ENCODE measurements at places on chromosomes 12 and 14.

- DNase-seq: no peak
Observed at GRCh38 chr12:4802841-4803240, 82.6 kb downstream of the GALNT8 start.

GRCh38 chr12:21819678-21820077 lies 45.2 kb upstream of the KCNJ8 start:
- DNase-seq: no peak

- DNase-seq: no peak
Observed at GRCh38 chr12:72304751-72305150, 32.6 kb downstream of the TRHDE start.

- no peak for DNase-seq
Observed at GRCh38 chr14:89650077-89650978, 233.3 kb upstream of the FOXN3 start.

DNA sequence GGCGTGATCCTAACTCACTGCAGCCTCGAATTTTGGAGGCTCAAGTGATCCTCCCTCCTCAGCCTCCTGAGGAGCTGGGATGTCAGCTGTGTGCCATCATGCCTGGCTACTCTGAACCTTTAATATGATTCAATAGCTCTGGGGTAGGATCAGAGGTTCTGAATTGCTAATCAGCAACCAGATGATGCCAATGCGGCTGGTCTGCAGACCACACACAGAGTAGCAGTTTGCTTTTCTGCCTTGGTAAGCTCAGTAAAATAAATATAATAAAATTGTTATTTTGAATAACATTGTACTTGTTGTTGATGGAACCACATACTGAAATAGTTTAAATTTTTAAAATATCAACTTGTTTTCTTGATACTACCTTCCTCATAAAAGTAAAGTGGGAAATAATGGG lies 86.6 kb downstream of the NTN4 start:
- DNase-seq: no peak

DNA sequence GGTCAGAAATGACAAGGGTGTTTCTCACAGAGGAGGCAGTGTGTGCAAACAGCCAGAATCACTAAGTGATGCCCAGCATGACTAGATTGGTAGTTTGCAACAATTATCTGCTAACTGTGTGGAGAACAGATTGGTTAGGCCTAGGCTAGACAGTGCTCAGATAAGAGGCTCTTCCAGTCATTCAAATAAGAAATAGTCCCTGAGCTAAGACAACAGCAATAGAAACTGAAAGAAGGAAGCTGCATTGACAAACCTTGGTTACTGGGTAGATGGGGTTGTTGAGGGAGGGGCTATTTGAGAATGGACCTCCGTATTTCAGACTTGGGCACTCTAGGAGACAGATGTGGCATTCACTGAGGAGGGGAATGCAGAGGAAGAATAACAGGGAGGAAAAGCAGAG lies 255.0 kb upstream of the NPAS3 start:
- no peak for DNase-seq

GRCh38 chr14:68282479-68283377 lies 463.1 kb downstream of the RAD51B start:
- DNase-seq: no peak

- no peak for DNase-seq
Observed at GRCh38 chr12:117684471-117684870, 284.3 kb downstream of the KSR2 start.

DNA sequence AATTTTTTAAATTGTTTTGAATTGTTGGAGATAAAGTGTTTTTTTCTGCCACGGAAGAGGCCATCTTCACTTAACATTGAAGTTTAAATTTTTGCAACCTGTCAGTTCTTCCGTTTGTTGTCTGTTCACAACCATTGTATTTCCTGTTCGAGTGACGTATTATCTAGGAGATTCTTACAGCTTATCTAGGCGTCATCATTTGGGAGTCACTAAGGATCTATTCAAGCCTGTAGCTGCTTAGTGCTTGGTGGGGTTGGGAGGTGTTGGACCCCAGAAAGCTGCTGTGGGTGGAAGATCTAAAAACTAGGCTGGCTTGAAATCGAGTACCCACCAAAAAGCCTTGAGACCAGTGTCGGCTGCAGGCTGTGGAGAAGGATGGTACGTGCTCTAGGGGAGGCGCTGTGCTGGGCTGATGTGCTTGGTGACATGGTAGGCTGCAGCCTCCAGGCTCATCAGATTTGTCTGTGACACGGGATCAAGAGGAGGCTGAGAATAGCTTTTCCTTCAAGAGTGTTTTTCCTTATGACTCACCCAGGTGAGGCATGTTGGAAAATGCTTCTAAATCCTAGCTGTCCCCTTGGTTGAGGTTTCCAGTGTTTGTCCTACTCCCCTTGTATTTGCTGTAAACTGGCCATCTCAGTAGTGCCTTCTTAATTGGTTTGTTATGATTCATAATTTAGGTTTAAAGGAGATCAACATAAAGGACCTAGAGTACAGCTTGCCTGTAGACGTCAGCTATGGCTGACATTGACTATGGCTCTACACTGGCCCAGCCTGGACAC lies 57.8 kb downstream of the ATG14 start:
- no peak for DNase-seq

- DNase-seq: peak; percentile 18
Observed at GRCh38 chr14:92473969-92474535, 39.5 kb upstream of the RIN3 start.

GRCh38 chr12:94831081-94831751 lies 172.3 kb downstream of the NDUFA12 start:
- DNase-seq: no peak

DNA sequence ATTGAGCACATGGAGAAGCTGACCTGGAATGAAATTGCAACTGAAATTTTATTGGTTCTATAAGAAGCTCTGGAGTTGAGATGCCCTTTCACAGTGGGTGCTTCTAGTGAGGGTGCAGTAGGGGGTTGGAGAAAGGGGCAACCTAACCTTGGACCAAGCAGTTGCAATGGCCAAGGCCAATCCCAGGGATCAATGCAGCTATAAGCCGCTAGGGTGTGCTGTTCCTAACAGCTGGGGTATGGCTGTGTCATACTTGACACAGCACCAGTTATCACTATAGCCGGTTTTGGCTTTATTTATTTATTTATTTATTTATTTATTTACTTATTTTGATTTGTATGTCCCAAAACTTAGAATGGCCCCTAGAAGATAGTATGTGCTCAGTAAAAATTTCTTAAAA lies 505.9 kb downstream of the FLRT2 start:
- peak; percentile 31 for DNase-seq

GRCh38 chr12:70154960-70155589 lies 88.2 kb upstream of the CNOT2 start:
- peak; percentile 14 for DNase-seq

DNA sequence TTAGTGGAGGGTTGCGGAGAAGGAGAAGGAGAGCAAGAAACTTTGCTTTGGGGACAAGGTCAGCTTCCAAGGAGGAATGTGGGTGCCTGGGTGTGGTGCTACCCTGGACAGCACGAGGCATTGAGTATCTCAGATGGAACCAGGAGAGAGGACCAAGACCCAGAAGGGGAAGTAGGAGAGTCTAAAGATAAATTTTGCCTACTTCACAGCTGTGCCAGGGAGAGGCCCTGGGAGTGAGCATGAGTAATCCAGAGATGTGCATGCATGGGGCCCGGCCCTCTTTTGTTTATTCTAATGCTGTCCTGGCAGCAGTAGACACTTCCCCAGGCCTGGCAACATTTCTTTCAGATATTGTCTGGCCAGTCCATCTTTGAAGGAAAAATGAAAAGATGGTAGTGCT lies 49.5 kb upstream of the GNPNAT1 start:
- DNase-seq: peak; percentile 63

DNA sequence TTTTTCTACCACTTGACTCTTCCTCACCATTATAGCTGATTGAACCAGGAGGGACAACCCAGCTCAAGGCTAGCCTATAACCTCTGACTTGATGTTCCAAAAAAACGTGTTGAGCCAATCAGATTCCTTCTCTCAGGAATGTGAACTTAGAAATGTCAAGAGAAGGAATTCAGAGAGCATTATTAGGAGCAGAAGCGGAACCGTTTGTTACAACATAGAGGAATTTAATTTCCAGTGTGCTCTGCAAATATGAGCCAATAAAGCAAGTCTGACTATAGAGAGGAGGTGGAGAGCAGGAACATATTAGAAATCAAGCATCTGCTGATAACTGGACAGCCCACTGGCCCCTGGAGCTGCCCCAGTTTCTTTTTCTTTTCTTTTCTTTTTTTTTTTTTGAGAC lies 15.3 kb upstream of the PELI2 start:
- DNase-seq: no peak

GRCh38 chr14:54291491-54292191 lies 105.2 kb upstream of the CDKN3 start:
- DNase-seq: no peak

DNA sequence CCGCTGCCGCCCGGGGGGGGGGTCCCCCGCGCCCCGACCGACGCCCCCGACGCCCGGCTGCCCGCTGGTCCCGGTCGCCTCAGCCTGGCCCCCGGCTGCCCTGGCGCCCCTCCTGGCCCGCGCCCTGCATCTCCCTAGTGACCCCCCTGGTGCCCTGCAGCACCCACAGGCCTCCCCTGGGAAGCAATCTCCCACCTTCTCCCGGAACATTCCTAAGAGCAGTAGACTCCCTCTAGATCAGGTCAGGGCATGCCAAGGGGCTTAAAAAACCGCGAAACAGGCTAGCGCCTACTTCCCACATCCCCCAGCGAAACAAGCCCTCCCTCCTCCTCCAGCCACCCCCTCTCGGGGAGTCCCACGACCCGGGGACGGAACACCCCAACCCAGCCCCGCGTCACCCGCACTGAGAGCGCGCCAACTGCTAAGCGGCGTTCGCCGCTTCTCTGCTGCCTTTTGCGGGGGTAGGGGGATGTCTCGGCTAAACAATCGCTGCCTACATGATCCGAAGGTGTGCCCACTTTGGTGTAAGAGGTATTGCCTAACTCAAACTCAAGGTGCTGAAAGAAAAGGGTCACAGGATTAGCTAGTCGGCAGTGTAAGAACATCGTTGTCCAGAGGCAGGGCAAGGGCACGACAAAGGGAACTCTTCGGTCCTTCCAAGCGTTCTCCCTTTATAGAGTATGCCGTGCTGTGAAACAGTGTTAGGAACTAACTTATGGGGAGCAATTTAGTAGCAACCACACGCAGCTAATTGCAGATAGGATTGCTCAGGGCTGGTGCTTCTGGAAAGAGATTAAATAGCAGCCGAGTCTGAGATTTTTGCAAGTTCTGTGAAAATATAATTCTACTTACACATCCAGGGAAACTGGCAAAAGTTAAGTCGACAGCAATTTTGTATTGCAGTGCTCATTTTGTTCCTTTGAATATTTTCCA lies 619 bp upstream of the NTN4 start:
- peak; percentile 62 for DNase-seq

GRCh38 chr12:103947871-103948555 lies 17.7 kb upstream of the TDG start:
- no peak for DNase-seq

- no peak for DNase-seq
Observed at GRCh38 chr12:113479590-113480335, 8.1 kb upstream of the LHX5 start.

All from A549 (cell line).